ENCODE measurements at places on chromosomes 7 and 10.

DNA sequence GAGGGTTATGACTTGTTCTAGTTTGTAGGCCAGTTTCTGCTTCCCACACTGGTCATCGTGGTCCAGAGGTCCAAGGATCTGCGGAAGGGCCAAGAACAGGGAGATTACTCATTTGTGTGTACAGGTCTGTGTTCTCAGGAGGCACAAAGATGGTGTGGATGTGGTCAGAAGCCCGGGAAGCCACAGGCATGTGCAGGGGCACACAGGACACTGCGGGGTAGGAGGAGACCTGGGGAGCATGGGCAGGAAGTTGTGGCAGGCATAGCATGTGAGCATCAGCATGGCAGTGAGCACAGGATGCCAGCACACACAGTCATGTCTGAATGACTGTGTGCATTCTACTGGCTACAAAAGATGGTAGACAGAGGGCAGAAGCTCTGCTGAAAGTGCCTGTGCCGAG lies 445.8 kb downstream of the PLXNA4 start:
- no peak for DNase-seq

GRCh38 chr7:4742051-4742573 lies 33.3 kb upstream of the AP5Z1 start:
- no peak for DNase-seq

DNA sequence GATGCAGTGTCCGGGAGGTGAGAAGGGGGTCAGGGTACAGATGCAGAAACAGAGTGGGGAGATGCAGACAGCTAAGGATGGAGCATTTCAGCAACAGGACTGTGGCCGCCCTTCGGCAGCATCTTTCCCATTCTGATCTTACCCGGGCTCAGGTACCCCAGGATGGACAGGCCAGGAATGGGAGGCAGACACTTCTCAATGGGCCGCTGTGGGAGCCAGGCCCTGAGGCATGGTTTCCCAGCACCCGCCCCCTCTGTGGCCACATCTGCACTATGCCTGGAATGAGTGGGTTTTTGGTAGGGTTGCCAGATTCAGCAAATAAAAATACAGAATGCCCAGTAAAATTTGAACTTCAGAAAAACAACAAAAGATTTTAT lies 105.2 kb upstream of the CTBP2 start:
- DNase-seq: no peak

DNA sequence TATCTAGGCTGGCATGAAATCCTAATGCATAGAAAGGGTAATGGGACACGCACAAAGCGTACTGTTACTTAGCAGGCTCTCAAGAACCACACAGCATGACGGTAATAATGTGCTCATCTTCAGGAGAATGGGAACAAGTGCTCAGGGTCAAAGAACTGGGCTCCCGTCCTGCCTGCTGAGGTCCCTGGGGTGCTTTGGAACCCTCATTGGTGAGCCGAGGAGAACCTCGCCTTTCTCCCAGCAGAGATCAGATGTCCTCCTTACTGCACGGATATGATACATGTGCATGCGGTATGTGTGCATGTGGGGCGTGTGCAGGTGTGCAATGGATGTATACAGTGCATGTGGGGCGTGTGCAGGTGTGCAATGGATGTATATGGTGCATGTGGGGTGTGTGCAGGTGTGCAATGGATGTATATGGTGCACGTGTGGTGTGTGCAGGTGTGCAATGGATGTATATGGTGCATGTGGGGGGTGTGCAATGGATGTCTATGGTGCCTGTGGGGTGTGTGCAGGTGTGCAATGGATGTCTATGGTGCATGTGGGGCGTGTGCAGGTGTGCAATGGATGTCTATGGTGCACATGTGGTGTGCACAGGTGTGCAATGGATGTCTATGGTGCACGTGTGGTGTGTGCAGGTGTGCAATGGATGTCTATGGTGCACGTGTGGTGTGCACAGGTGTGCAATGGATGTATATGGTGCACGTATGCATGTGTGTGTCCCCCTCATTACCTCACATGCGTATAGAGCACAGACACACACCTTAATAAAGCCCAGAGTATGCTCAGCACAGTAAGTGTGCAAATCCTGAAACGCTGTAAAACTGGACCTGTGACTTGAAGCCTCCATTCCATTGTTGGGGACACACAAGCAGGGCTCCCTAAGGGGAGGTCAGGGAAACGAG lies 336.3 kb downstream of the PTPRN2 start:
- no peak for DNase-seq

GRCh38 chr10:104316321-104317099 lies 21.8 kb downstream of the ITPRIP start:
- DNase-seq: no peak

DNA sequence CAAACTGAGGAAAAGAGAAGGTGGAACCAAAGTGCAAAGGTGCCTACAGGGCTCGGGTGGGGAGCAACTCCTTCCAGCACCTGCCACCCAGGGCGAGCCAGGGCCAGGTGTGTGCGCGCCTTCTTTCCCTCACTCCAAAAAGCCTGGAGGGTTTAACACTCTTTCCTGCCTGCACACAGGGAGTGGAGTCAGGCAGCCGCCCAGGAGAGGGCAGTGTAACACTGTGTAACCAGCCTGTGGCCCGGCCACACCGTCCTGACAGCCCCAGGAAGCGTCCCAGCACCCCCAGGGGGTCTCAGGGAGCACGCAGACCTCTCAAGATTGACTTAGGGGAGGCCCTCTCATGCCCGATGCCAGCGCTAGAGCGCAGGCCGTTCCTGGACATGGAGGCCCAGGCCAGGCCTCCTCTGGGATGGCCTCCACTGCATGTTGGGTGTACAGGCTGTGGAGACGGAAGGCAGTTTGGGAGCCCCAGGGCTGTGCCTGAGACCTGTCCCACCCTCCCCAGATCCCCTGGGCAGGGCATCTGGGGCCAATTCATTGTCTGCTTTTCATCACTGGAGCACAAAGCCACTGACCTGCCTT lies 13.4 kb downstream of the BRI3 start:
- no peak for DNase-seq

- DNase-seq: no peak
These were observed 55.5 kb downstream of the SORBS1 start for GRCh38 chr10:95505641-95506040.

- no peak for DNase-seq
These were observed 74.0 kb downstream of the ADCY1 start for GRCh38 chr7:45647967-45648670.

DNA sequence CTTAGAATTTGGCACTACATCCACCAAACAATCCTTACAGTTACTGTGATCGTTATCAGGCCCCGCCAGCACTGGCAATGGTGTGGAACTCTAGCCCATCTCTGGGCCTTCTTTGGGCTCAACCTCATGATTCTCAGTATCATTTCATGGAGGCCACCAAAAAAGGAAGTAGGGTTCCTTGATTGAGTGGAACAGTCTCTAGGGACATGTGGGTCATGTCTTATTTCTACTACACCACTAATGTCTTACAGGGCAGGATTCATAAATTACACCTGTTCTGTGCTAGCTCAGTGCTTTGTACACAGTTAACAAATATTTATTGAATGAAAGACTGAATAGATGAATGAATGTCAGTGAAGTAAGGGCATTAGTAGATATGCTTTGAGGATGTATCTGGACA lies 53.9 kb downstream of the AP3M1 start:
- no peak for DNase-seq

DNA sequence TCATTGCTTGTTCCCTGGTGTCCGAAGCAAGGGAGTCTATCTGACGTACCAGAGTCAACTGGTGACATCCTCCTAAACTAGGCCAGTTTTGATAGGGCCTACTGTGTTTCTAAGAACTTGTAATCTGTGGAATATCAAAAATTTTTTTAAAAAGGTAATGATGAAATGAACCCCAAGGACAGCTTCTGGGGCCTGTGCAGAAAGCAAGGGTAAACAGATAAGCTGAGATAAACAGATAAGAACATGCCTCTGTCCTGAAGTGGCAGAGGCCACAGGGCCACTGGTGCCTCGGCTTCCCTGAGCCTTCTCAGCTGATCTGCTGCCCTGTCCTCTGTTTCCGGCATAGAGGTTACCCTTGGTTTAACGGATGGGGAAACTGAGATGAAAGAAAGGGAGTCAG lies 8.8 kb downstream of the GRK5 start:
- DNase-seq: no peak

- no peak for DNase-seq
These were observed 60.9 kb downstream of the TMEM270 start for GRCh38 chr7:73921623-73922528.

DNA sequence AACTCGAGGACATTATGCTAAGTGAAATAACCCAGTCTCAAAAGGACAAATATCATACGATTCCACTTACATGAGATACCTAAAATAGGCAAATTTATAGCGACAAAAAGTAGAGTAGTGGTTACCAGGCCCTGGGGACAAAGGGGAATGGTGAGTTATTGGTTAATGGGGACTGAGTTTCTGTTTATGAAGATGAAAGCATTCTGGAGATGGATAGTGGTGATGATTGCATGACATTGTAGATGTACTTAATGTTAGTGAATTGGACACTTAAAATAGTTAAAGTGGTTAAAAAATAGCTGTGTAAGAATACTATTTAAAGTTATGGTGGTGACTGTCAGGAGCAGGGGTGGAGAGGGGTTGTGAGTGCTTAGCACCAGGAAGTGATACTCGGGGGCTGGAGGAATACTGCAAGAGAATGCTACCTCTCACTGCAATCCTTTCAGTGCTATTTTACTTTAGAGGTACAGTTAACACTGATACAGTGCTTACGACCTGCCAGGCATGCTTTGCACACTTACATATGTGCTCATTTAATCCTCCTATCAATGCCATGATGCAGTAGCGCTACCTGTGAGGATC lies 16.7 kb upstream of the TEX36 start:
- no peak for DNase-seq

GRCh38 chr10:119703903-119704508 lies 21.8 kb upstream of the INPP5F start:
- no peak for DNase-seq

GRCh38 chr10:106082865-106083264 lies 1081.6 kb downstream of the SORCS1 start:
- DNase-seq: no peak

- DNase-seq: no peak
These were observed 83.5 kb downstream of the SPDYE5 start for GRCh38 chr7:75575488-75576121.

DNA sequence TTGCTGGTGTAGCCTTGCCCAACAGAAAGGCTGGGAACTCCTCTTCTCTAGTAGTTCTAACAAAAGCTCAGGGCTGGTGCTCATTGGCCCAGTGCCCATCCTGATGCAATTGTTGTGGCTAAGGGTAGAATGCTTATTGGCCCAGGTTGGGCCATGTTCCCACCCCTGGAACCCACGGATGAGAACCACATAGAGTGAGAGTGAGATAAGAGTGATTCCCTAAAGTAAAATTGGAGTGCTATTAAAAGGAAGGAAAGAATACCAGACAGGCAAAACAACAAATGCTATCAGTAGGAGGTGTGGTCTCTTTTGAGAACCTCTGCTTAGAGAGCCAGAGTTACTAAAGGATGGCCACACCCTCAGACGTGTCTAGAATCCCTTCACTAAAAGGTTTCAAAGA lies 49.2 kb downstream of the LGI1 start:
- no peak for DNase-seq

DNA sequence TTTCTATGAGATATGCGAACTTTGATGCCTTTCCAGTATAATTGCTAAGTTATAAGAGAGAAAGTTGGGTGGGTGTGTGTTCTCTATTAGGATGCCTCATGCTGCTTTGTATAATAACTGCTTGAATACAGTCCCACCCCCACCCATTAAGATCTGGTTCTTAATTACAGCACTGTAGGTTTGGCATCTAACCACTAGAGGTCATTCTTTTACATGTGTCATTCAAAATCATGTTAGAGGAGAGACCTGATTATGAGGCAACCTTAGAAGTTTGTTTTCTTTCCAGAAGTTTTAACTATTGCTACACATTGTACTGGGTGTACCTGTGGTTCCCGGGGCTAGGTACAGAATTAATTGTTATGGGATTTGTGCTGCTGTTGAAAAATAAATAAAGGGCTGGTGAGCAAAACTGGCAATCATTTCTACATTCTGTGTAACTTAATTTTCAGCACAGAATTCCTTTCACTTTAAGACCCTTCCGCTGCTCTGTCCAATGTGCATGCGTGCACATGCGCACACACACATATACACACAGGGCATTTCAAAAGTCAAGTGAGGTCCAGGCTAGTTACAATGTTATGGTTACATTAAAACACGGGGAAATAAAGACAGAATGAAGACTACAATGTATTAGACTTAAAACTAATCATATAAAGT lies 1156.3 kb downstream of the SORCS3 start:
- DNase-seq: no peak

DNA sequence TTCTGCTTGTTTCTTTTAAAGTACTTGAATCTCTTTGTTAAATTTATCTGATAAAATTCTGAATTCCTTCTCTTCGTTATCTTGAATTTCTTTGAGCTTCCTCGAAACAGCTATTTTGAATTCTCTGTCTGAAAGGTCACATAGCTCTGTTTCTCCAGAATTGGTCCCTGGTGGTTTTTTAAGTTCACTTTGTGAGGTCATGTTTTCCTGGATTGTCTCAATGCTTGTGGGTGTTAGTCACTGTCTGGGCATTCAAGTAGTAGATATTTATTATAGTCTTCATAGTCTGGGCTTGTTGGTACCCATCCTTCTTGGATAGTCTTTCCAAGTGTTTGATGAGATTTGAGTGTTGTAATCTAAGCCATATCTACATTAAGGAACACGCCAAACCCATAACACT lies 1060.6 kb downstream of the LRMDA start:
- DNase-seq: no peak

DNA sequence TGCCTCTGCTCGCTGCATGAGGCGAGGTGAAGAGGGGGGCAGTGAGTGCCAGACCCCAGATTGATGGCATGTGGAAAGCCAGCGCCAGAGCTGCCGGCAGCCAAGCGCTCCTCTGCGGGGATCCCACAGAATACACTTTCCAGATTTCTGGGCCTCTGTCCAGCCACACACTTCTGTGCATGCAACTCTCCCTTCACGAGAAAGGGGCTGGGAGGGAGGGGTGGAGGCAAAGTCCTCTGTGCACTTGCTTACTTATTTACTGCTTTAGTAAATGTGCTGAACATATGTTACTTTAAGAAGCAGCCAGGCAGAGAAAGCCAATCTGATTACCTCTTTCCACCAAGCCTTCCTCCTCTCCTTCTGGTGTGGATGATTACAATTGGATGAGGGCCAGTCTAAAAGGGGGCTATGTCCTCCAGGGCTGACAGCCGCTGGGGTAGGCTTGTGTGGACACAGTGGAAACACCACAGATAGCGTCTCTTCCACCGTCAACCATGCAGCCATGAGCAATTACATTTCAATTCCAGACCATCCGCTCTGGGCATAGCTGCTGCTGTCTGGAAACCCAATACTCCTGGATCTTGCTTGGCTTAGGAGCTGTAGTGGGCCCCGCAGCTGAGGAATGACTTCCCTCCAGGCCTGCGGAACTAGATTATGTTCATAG lies 322.8 kb upstream of the ANKRD30A start:
- no peak for DNase-seq
